ENCODE measurements at places on chromosomes 5 and 9.

DNA sequence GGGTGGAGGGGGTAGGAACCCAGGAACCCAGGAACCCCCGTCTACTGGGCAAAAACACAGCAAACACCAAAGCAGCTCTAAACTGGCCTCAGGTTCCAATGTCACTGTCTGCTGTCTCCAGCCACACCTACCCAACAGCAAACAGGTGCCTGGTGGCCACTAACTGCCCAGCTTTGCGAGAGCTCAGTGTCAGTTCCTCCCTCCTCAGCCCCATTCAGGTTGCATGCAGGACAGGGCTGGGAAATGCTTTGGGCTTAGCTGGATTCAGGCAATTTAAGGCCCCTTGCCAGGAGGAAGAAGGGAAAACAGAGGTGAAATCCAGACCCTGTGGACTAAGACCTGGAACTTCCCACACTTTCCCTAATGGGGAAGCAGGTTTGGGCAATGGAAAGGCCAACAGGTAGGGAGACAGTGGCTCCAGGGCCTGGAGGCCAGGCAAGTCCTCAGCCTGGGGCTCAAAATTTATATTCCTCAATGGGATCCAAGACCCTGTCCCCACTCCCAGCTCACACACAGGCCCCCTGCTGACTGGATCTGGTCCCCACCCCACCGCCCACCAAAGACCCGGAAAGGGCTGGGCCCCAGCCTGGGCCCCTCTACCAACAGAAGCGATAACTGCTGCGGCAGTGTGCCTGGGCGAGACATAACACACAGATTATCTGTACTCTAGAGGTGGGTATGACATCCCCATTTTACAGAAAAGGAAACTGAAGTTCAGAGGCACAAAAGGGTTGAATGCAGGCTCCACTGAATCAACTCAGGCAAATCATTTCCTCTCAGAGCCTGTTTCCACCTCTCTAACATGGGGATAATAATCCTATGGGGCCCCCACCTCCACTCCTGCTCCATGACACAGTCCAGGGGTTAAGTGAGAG, 3.5 kb downstream of the EEIG1 start:
- DNase-seq, result no peak

DNA sequence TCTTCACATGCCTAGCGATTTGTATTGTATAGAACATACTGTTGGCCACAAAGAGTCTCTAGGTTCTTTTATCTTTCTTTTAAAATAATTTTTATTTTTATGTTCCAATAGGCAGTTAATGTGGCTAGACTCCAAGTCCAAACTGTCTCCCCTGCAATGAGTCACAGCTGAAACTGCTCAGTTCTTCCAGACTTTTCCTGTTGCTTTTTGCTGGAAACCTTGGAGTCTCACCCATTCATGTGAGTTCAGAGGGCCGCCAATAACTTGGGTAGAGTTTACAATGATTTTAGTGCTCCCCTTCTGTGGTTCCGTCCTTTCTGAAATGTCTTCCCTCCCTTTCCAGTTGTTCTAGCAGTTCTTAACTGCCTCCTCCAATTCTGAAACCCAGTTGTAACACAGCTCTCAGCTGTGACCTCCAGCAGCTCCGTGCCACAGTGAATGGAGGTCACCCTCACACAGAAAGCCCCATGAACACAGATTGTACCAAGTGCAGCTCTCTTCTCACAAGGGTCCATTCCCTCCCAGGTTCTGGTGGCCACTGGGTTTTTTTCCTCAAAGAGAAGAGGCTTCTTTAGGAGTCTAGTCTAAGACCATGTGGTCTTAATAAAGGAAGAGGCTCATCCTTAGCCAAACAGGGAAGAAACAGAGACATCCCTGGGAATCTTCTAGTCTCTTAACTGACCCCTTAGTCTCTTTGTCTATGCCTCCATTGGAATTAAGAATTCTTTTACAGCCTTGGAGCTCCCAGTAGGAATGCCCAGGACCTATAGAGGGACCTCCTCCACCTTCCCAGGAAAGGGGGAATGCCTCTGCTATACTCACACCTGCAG, 198.5 kb downstream of the SPOCK1 start:
- DNase-seq, result no peak

DNA sequence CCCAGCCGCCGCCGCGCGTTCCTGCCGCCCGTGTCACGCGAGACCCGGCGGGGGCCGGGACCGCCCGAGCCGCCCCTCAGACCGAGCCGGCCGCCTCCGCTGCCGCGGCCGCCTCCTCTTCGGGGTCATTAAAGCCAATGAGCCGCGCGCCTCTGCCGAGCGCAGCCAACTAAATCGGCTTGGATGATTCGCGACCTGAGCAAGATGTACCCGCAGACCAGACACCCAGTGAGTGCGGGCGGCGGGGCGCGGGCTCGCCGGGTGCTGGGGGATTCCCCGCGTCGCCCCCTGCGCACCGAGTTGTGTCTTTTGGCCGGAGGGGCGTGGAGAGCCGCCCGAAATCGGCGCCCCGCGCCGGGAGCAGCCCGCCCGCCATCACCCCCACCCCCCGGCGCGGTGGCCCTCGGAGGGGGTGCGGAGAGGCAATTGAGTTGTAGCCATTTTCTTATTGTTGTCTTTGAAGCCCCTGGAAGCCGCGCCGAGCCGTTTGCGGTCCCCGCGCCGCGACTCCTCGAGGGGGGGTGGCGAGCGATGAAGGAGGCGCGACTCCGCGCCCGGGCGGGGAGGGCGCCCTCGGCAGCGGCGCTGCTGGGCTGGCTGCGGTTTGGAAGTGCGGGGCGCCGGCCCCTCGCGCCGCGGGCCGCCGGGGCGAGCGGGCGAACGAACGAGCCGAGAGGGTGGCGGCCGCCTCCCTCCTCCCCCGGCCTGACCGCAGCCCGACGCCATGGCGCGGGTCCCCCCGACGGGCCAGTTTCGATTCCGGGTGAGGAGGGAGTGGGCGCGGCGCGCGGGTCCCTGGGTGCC, 1.0 kb downstream of the TLE4 start:
- DNase-seq, result peak; percentile 44

- DNase-seq, result no peak
Measured at GRCh38 chr9:128093011-128093410, 25.0 kb downstream of the SLC25A25 start.

DNA sequence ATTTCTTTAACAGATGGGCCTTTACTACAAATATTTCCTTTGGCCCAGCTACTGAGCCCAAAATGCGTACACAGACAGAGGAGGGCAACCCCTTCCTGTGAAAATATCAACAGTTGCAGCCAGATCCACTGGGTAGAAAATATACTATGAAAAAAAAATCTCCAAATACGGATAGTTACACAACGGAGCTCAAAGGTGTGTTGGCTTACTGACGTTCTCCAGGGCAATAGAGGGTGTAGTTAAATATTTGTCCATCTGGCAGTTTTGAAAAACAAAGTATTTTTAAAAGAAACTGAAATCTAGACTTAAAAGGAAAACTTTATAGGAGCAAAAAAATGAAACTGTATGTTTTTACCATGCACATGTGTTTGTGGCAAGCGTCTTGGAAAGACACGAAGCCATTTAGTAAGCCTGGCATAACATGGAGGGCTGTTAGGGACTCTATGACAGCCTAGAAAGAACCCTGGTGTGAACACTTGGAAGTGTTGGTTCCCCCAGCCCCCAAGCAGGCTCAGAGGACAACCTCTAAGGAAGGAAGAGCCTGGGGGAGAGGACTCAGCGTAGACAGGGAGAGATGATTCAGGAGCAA, 157.8 kb upstream of the TRPM3 start:
- no peak for DNase-seq

- DNase-seq, result no peak
Measured at GRCh38 chr5:160262151-160263074, 33.1 kb downstream of the FABP6 start.

- no peak for DNase-seq
Measured at GRCh38 chr5:134129411-134130238, 15.1 kb downstream of the TCF7 start.

DNA sequence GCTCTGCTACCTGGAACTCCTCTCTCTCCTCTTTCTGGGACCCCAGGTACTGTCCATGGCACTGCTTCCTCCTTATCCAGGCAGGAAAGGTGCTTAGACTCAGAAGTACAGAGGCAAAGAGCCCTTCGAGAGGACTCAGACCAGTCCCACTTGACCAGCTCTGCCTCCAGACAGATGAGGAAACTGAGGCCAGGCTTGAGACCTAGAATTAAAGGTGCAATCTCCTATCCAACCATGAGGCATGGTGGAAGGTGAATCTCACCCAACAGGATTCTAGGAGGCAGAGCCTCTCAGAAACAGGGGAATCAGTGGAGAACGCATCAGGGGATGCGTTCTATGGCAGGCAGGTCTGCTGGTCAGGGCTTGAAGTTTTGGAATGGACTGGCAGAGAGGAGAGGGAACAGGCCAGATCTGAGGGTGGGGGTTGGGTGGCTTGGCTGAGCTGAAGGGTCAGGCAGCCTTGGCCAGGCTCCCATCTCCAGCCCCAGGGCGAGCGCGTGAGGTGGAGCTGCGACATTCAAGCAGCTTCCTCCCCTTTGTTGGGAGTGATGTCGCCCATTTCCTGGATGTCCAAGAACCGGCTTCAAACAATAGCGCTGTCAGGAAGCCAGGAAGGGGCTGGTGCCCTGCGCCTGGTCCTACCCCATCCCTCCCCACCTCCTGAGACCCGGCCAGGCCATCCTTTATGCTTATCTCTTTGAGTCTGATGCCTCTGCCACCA, 26.2 kb downstream of the NDUFA8 start:
- DNase-seq, result no peak

- no peak for DNase-seq
Measured at GRCh38 chr5:83683836-83684235, 36.8 kb downstream of the HAPLN1 start.

DNA sequence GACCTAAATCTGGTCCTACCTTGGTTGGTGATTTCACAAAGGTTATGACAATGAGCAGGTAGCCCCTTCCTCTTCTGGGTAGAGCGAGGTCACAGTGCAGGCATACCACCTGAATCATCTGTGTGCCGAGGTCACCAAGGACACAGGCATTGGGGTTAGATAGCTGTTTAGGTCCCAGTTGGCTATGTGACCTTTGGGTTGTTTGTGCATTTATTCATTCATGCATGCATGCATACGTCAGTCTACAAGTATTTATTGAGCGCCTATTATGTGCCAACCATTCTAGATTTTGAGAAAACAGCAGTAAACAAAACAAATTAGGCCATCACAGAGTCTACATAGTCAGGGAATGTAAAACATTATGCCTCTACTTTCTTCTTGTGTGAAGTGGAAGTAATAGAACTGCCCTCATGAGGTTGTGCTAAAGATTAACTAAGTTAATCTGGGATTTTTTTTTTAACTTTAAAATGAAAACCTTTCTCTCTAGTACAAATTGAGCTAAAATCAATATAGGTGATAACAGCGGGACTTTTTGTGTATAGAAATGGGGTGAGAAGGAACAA, 104.7 kb upstream of the SLC12A2 start:
- no peak for DNase-seq

DNA sequence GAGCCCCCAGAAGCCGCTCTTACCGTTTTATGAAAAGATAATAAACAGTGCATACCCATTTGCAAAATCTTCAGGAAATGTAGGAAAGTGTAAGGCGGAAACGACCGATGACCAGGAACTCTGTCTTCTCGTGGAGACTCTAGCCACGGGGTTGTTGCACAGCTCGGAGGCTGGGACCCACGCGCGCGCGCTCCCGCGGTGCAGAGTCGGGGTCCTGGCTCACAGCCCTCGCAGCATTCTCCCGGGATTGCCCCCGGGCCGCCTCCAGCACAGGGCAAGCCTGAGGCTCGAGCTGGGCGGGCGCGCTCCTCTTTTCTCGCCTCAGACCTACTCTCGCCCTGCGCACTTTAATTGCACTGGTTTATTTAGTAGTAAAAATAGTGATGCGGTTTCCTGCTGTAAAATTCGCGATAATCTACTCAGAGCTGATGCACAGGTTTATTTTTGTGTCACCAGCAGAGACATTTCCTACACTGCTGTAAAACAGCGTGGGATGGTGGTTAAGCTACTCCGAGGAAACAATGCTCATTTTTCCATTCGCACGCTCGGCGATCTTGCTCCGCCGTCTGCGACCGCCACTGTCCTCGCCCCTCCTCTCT, 15.5 kb downstream of the TRIM7 start:
- peak; percentile 48 for DNase-seq

- DNase-seq, result no peak
Measured at GRCh38 chr9:4742246-4742645, 1.2 kb upstream of the AK3 start.

DNA sequence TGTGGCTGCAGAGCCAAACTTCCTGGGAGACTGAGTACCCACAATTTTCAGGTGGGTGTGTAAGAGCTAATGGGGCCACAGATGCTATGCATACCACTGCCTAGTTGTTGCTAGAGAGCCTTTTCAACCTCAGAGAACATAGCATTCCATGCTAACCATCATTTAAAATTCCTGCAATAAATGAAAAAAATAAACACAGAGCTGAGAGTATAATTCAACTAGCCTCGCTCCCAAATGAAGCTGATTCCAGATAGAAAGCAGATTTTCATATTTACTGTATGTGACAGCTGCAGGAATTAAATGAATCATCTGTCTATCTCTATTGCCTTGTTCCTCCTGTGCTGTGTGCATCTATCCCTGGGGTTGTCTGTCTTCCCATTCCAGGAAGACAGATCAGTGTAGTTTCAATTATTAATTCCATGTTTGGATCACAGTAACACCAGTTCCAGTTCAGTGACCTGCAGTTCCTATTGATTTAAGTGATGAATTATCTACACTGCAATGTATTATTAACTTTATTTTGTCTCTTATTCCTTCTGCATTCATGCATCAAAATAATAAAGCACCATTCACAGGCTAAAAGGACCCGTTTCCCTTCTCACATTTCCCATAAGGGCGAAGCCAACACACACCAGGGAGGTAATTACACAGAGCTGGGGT, 324.5 kb downstream of the SLIT3 start:
- no peak for DNase-seq

DNA sequence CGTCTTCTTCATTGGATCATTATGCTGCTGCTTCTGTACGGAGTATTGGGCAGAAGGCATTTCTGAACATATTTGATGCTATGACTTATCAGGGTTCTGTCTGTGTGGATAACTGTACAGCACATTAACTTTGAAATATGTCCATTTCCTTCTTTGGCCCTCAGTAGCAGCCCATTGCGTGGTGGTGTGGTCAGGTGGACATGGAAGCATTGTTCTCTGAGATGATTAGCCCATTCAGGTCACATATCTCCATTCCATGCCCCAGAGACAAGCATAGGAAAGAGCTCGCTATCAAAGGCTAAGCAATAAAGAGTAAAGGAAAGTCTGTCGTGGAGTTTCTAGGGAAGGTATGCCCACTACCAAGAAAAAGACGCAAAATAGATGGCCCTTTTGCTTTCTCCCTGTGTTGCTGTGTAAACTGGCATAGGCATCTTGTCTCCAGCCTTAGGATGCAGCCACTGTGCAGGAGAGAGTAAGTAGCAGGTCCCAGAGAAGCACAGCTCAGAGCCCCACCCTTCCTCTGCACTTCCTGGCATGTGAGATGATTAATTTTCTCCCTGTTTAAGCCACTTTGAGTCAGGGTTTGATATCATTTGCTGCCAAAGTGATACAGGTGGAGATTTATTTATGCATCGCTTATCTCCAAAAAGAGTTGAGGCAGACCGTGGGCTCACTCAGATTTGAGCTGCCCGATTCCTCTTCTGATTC, 221.9 kb downstream of the PDZD2 start:
- no peak for DNase-seq

DNA sequence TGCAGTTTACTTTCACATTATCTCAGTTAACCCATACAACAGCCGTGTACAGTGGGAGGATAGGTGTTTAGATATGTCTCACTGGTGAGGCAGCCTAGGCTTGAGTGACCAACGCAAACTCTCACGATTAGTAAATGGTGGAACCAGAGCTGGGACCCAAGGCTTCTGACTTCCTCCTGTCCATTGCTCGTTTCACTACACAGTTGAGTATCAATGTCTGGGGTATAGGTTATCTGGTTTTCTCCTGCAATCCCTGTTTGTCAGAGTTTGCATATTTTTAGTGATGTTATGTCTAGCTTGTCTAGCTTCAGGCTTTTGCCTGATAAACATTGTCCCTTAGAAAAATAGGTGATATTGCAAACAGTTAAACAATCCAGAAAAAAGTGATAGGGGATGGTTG, 62.6 kb downstream of the NUP214 start:
- DNase-seq, result no peak

Measured in stimulated activated CD8-positive, alpha-beta memory T cell treated with anti-CD3 and anti-CD28 coated beads, Interleukin-4, amount 100 ng/mL, for 24 hours (primary cell).